RWPE2 (cell line): ENCODE measurements at places on chromosomes 16 and 17.
A peak's percentile ranks its signal among the peaks of the same experiment; 100 is the strongest.

GRCh38 chr16:67801883-67802282 lies 4.5 kb downstream of the RANBP10 start:
- no peak for DNase-seq

- DNase-seq = no peak
Observed at GRCh38 chr17:58557981-58558380, 43.5 kb upstream of the MTMR4 start.

DNA sequence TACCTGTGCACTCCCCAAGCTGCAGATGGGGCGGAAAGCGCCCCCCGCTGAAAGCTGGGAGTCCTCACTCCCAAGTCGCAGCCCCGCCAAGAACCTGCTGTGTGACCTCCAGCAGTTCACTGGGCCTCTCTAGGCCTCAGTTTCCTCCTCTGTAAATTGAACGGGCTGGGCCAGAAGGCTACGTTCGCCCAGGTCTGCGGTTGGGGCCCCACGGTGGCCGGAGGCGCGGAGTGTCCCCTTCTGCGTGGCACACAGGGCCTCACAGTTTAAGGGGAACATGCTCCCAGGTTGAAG lies 628 bp downstream of the GALK1 start:
- DNase-seq = no peak

DNA sequence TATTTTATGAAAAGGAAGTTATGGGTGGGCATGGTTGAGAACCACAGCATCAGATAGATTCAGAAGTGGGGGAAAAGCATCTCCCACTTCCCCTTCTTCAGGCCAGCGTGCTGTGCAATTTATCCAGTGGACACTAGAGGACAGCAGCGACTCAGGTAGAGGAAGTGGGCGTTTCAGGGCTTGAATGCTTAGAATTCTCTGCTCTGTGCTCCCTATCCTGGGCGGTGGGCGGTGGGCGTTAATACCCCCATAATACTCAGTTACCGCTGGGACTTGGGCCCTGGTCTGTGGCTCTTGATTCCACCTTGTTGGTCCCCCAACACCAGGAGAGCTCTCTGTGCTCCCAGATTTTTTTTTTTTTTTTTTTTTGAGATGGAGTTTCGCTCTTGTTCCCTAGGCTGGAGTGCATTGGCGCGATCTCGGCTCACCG lies 3.7 kb upstream of the LYZL6 start:
- DNase-seq = no peak

- no peak for DNase-seq
Observed at GRCh38 chr16:10577305-10578202, 2.8 kb downstream of the EMP2 start.

GRCh38 chr16:61654962-61655361 lies 381.3 kb downstream of the CDH8 start:
- DNase-seq = no peak

- DNase-seq = no peak
Observed at GRCh38 chr17:5331506-5331905, 49.4 kb downstream of the RABEP1 start.

DNA sequence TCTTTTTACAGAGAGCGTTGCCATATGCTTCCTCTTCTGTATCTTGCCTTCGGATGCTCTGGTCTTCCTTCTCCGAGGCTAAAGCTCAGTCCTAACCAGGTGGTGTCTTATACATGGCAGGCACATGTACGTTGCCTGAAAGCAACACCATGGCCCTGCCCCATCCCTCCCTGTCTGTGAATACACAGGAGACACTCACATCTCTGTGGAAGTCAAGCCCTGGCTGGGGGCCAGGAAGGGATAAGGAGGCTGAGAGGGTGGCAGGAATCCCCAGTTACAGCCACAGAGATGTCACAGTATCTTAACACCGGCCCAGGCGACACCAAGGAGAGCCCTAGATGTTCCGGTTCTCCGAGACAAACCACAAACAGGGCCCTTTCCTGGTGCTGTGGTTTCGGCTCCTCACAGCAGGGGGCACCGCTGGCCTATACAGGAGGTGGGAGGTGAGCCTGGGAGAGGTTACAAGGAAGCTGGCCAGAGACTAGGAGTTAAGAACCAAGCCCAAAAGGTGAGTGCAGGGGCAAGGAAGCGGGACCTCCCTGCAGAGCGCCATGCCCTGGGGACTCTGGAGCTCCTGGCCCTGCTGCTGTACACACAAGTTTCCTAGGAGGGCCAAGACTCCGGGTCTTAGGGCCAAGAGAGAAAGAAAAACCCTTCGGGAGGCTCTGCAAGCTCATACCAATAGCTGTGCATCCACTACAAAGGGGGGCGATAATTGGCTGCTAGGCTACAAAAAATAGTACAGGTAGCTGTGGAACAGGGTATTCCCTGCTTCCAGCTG lies 41.7 kb downstream of the SRL start:
- no peak for DNase-seq

DNA sequence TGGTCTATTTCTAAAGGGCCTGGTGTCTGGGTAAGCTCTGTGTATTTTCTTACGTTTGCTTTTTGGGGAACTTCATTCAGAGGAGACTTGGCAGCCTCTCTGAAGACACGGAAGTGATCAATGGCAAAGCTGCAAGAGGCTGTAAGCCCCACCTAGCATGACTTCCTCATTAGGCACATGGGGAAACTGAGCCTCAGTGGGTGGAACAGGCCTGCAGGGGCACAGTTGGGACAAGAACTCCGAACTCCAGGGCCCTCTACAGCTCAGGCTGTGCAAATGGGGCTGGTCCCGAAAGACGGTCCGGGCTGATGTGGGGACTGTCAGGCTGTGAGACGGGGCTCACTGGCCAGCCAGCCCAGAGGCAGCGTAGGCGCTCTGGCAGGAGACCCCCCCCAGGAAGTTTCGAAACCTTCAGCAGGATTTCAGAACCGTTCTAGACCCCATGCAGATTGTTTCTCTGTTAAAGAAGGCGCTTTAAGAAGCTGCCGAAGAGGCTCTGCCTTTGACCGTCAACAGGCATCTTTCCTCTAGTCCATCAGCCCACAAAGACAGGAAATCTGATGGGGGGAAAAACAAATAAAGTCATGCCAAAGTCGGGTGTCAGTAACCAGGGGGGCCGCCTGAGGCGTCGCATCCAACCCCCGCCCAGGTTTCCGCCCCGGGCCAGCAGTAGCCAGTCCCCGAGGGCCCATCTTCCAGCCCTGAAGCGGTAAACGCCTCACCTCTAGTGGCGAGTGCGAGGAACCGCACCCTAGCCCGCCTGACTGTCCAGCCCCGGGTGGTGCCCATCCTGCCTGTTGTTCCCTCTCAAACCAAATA lies 79.8 kb upstream of the TBC1D3K start:
- DNase-seq = no peak

- DNase-seq = no peak
Observed at GRCh38 chr16:86854058-86854621, 275.8 kb downstream of the FOXL1 start.

DNA sequence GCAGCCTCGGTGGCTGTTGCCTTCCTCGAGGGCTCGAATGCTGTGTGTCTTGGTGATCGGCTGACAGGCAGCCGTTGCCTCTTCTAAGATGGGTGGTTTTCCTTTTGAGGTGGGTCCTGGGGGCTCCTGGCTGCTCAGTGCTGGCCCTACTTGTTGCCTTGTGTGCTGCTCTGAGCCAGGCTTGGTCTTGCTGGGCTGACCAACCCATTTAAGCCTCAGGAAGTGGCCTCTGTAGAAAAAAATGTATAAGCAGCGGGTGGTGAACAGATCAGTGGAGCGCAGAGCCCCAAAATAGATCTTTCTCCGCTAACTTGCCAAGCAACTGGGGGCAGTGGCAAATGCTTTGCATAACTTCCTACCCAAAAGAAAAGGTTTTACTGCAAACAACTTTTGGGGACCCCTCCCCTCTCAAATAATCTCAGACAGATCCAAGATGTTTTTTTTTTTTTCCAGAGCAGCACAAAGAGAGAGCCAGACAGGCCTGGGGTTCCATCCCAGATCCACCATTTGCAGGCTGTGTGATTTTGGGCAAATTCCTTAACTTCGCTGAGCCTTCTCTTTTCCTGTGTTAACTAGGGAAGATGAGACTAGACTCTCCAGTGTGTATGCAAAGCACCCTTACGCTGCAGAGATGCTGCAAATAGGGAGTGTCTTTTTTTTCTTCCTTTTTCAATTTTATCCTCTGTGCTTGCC lies 42.5 kb downstream of the PLCG2 start:
- no peak for DNase-seq

GRCh38 chr16:67244387-67245185 lies 2.7 kb downstream of the FHOD1 start:
- DNase-seq = peak; percentile 93

DNA sequence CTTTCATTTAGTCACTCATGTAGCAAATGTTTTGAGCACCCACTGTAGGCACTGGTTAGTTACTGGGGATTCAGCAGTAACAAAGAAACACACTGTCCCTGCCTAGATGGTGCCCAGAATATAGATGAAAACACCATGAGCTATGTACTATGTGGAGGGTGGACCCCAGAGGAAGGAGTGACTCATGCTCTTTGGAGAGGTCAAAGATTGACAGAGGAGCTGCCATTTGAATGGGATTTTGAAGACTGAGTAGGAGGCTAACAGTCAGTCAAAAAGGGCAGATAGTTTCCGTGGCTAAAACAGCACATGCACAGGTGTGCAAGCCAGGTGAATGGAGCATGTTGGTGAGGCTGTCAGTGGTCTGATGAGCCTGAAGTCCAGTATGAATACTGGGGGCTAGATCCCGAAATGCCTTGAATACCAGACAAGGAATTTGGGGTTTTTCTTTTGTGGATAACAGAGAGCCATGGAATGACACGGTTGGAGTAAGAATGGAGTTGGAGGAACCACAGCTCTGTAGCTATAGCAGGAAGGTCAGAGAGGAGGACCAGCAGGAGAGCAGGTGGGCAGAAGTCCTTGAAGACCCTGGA lies 6.1 kb downstream of the IL21R start:
- no peak for DNase-seq

GRCh38 chr17:78678222-78678557 lies 101.0 kb upstream of the DNAH17 start:
- no peak for DNase-seq

- no peak for DNase-seq
Observed at GRCh38 chr17:67594115-67594880, 123.4 kb upstream of the NOL11 start.

- DNase-seq = no peak
Observed at GRCh38 chr17:13851889-13852288, 217.4 kb upstream of the COX10 start.

GRCh38 chr16:3377917-3378316 lies 22.2 kb downstream of the OR2C1 start:
- DNase-seq = no peak

GRCh38 chr17:7423679-7424078 lies 1.7 kb upstream of the SPEM2 start:
- DNase-seq = no peak

DNA sequence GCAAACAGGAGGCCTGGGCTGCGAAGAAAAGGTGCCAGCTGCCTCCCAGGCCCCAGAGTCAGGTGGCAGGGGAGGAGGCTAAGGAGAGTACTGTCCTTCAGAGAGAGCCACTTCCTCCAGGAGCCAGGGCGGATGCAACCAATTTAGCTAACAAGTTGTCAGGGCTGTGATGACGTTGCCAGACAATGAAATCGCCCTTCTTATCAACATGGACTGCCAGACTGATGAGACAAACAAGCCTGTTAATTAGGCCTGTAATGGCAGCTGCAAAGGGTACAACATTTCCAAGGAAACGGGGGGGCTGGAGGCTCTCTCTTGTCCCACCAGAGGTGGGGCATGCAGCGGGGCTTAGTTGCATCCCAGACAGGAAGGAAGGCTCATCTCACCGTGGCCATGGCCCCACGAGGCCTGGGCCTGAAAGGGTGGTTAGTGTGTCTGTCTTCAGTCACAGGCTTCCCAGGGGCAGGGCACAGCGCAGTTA lies 111.8 kb downstream of the SDK2 start:
- no peak for DNase-seq

DNA sequence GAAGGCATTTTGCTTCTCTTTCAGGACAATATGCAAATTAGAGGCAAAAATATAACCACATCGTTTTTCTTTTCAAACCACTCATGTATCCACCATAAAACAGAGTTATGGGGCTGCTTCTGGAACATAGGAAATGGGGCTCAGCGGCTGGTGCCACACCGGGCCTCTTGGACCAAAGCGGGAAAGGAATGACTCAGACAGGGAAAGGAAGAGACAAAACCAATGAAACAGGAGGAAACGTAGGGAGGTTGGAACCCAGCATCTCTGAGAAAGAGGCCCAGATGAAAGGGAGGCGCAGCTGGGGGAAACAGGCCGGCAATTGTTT lies 28.5 kb downstream of the CUEDC1 start:
- no peak for DNase-seq

GRCh38 chr17:77889135-77889505 lies 69.4 kb upstream of the TNRC6C start:
- peak; percentile 11 for DNase-seq

DNA sequence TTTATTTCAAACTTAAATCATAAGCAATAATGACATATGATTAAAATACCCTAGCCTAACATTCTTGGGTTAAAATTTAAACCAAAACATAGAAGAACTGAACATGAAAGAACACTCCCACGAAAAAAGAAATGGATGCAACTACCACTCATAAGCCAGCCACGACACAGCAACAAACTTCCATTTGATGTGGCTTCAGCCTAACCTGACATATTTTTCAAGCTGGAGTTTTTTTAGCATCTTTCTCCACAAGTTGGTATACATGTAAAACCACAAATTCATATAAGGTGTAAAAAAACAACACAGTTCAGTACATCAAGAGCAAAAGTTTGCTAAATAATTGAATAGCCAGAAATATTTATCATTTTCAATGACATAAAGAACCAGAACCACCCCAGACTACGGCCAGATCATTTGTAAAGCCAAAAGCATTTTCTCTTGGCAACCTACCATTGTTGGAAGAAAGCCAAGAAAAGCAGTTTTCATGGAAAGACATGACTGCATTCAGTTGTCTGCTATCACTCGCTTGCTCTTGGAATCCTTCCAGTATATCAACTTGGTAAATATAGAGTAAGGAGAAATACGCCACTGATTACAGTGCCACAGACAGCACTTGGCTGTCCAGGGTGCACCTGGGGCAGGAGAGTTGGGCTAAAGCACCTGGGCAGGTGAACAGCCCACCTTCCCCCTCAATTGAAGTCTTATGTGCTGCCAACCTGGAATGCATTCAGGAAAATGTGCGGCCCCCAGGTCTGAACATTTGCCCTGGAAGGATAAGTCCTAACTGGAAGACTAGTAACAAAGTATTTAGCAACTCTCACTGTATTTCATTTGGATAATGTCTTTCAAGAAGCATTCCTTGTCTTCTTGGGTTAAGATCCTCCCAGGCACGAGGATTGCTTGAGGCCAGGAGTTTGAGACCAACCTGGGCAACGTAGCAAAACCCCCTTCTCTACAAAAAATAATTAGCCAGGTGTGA lies 60.5 kb downstream of the CREBBP start:
- DNase-seq = no peak

- DNase-seq = no peak
Observed at GRCh38 chr17:36459601-36460000, 26.9 kb upstream of the ZNHIT3 start.

DNA sequence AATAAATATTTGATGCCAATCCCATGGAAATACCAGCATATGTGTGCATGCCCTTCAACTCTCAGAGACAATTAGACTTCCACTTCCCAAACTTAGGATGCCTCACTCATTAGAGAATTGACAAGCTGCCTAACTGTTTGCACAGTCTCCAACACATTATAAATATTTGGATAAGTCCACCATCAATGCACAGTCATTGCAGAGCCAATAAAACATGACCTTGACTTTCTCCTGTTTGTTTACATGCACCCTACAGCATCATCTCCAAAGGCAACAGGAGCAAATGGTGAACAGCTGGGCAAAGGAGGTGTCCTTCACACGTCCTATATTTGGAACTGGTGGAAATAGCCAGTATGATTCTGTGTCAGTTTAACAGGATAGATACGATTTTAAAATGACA lies 804.4 kb upstream of the RBFOX1 start:
- DNase-seq = no peak

- no peak for DNase-seq
Observed at GRCh38 chr17:47929218-47930000, 12.0 kb upstream of the PNPO start.
